ENCODE measurements at places on chromosomes 3 and 15. TPM values are rescaled to one million over a fixed set of nuclear protein-coding genes. Genes with fewer than 3 reads are reported as not detected.

Gene CMSS1
- polyA plus RNA-seq, result 32.8 TPM

DNA sequence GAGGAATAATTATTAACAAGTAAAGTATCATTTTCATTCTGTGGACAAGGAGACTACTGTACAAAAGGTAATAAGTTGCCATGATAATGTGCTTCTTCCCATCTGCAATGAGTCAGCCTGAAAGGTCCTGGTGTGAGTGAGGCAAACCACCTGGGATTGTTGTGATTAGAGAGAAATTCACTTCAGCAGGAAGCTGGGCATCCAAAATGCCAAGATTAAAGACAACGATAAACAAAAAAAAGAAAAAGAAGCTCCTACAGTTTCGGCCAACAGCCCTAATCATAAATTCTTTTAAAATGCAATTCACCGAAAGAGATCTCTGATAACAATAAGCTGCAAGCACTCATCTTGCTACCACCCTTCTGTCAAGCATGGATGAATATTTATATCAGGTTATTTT, 507.8 kb downstream of the TUSC7 start:
- H3K4me3 ChIP-seq, result no peak overlapping the region
- no peaks in the 10 kb centered on the region for H3K27me3 ChIP-seq
- H3K36me3 ChIP-seq, result no peaks in the 10 kb centered on the region
- DNase-seq, result no peak
- H3K4me1 ChIP-seq, result peaks cover 4% of the 10 kb centered on the region

Gene CCR3
- not detected for polyA plus RNA-seq

- no peaks in the 10 kb centered on the region for H3K36me3 ChIP-seq
- H3K4me3 ChIP-seq, result no peak overlapping the region
- H3K27me3 ChIP-seq, result no peaks in the 10 kb centered on the region
- H3K27ac ChIP-seq, result no peak overlapping the region
- no peak for DNase-seq
- H3K4me1 ChIP-seq, result no peaks in the 10 kb centered on the region
Measured at GRCh38 chr3:113185194-113185835, 26.0 kb upstream of the BOC start.

- no peak overlapping the region for H3K27ac ChIP-seq
- no peaks in the 10 kb centered on the region for H3K4me1 ChIP-seq
- H3K27me3 ChIP-seq, result no peaks in the 10 kb centered on the region
- H3K36me3 ChIP-seq, result no peaks in the 10 kb centered on the region
- no peak overlapping the region for H3K4me3 ChIP-seq
- peak; percentile 43 for DNase-seq
Measured at GRCh38 chr15:80437334-80437891, 33.2 kb downstream of the ARNT2 start.

GRCh38 chr3:57093971-57094535, 33.6 kb downstream of the SPATA12 start:
- peaks cover 35% of the 10 kb centered on the region for H3K36me3 ChIP-seq
- no peak overlapping the region for H3K4me3 ChIP-seq
- DNase-seq, result no peak
- H3K4me1 ChIP-seq, result no peaks in the 10 kb centered on the region

All from cardiac muscle cell (in vitro differentiated cells and primary cell).